ENCODE measurements at places on chromosomes 4 and X.

- no peak for DNase-seq
Measured at GRCh38 chr4:97912156-97912555, 231.1 kb downstream of the STPG2 start.

- no peak for DNase-seq
Measured at GRCh38 chr4:142016031-142016430, 379.6 kb downstream of the IL15 start.

- no peak for DNase-seq
Measured at GRCh38 chr4:14064984-14065383, 437.5 kb upstream of the BOD1L1 start.

GRCh38 chr4:137307806-137308205 is 224.5 kb downstream of the PCDH18 start:
- DNase-seq = peak; percentile 32

Measured in fibroblast of skin of left quadriceps (primary cell).